ENCODE measurements at places on chromosomes 12 and 14. TPM values are rescaled to one million over a fixed set of nuclear protein-coding genes. Genes with fewer than 3 reads are reported as not detected.

- DNase-seq, result no peak
These were observed 17.2 kb downstream of the KLC1 start for GRCh38 chr14:103646189-103646588.

DNA sequence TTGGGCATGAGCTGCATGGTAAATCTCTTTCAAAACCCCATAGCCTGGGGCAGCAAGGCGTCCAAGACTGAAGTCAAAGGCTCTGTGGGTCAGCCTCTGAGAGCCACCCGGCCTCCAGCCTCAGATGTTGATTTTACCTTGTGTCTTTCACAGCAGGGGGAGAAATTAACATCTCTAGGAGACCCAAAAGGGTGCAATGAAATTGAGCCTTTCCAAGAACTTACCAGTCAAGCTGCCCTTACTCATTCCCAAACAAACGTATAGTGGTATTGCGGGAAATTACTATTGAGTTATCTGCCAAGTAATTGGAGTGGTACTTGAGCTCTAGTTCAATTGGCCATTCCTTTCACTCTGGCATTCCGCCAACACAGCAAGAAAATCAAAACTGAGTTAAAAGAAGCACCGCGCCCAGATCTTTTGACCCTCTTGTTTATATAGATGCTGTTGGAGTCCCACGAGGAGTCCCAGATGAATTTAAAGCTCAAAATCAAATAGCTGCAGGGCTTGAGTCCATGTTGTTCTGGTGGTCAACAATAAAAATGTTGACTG, 380.7 kb upstream of the SYT1 start:
- DNase-seq, result no peak

GRCh38 chr12:130185455-130186391, 23.5 kb downstream of the FZD10 start:
- DNase-seq, result no peak

Gene KRT74
- total RNA-seq, result not detected

Gene STK38L
- 72.2 TPM for total RNA-seq

GRCh38 chr12:6772331-6772695, at the start of gene LAG3:
Gene LAG3, plus strand, starts transcription at chr12:6772520. Its CDS starts 333 bp downstream, at chr12:6772853.
- DNase-seq, result no peak
